CD4-positive, alpha-beta T cell treated with Interleukin-1 beta for 1 hour (primary cell): ENCODE measurements at places on chromosomes 11 and 22.

- DNase-seq = no peak
Observed at GRCh38 chr11:108875134-108875533, 210.3 kb downstream of the DDX10 start.

DNA sequence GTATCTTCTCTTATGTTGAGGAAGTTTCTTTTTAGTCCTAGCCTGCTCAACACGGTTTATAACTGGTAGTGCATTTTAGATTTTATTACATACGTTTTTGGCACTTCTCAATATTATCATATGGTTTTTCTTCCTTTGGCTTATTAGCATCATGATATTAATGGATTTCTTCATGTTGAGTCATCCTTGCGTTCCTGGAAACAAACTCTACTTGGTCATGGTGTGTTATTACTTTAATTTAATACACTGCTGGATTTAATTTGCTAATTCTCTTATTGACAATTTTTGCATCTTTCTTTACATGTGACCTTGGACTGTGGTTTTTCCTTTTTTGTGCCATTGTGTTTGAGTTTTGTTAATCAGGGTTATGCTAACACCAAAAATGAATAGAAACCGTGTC, 20.5 kb downstream of the IGF2 start:
- no peak for DNase-seq

GRCh38 chr11:126345759-126346585, 9.5 kb upstream of the ST3GAL4 start:
- DNase-seq = peak; percentile 72

DNA sequence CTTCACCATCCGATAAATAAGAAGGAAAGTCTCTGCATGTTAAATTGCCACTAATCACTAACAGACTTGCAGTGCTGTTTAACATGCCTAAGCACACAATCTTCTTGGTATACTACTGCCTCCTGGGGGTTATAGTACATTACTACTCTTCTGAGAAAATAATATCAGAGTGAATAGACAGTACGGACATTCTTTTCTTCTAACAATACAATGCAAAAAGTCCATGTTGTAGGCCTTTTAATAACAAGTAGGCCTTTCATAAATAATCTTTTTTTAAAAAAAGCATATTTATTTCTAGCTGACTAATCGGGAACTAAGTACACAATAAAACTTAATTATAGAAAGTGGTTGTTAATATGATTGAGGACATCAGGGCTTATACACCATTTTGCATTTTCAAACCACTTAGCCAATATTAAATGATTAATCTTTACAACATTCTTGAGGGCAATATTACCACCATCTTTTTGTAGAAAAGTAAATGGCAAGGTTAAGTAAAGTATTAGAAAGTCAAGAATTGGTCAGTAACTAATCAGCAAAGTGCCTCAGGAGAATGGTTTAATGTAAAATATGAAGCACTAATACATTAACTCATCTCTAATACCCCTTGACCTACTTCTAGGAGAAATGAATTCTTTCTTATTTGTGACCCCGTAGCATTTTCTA, 84.7 kb downstream of the TTC28 start:
- no peak for DNase-seq

DNA sequence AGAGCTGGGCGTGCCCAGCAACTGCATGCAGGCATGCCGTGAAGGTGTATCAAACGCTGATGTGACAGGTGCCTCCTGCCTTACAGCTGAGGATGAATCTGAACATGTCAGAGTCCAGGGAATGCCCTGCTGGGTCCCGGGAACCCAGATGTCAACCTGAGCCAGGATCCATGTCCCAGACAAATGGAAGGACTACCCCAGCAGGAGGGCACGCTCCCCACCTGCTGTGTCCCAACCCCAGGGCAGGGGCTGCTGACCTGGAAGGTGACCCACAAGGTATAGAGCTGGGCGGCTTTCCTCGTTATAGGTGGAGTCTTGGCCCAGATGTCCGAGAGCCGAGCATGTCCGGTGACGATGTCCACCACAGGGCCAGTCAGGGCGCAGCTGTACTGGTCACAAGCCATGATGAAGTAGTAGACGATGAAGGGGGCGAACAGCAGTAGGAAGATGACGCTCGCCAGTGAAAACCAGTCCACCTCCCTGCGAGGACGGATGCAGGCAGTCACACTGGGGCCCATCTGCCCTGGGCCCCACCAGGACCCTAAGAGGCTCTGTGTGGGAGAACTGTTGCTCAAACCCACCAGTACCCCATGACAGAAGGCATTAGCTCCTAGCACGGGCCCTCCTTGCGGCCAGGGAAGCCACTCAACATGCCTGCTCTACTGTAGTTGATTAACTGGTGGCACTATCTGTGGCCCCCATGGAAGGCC, 4.3 kb downstream of the DHCR7 start:
- no peak for DNase-seq

DNA sequence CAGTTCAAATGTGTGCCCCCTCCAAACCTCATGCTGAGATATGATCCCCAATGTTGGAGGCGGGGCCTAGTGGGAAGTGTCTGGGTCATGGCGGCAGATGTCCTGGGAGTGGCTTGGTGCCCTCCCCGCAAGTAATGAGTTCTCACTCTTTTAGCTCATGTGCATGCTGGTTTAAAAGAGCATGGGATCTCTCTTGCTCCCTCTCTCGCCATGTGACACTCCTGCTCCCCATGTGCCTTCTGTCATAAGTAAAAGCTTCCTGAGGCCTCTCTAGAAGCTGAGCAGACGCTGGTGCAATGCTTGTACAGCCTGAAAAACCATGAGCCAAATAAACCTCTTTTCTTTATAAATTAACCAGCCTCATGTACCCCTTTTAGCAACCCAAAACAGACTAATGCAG, 98.8 kb downstream of the SGSM3 start:
- no peak for DNase-seq

GRCh38 chr11:127035824-127036223, 35.3 kb upstream of the KIRREL3 start:
- no peak for DNase-seq

DNA sequence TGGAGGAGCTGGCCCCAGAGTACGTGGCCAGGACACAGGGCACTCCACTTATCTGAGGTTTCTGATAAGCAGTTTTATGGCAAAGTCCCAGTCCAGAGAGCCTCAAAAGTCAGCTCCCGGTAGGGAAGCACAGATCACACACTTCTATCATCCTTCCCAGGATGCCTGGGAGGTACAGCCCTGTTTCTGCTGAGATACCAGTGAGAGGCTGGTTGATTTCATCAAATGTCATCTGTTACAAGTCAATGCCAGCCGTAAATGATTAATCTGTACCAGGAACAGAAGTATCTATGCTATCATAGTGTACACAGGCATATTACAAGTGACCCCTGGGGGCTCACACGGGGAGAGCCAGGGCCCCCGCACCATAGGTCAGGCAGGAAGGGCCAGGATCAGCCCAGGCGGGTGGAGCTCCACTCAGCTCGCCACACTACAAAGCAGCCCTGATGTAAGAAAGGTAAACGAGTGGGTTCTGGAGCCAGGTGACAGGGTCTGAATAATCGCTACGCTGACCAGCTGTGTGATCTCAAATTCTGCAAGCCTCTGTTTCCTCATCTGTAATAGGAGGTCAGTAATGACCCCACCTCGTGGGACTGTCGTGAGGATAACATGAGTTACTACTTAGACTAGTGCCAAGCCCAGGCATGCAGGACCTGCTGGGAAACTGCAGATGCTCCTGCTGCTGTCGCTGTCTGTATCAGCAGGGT, 17.6 kb downstream of the PLA2G6 start:
- no peak for DNase-seq

DNA sequence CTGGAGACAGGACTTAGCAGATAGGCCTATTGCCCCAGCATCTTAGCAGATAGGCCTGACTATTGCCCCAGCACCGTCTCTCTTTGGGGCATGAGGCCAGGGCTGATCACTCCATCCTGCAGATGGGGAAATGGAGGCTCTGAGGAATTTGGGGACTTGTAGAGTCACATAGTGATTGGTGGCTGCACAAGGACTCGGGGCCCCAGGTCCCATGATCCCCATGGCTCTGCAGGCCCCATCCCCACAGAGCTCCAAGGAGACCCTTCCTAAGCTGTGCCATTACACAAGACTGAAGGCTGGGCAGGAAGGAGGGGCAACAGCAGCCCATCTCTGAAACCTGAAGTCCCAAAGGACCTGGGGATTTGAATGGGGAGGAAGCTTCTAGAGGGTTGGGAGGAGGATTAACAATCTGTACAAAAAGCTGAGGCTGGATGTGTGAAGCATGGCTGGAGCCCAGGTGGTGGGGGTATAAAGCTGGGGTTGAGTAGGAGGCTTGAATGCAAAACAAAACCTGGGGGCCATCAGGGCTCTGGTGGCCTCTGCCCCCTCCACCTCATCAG, 1.6 kb downstream of the ARAP1 start:
- no peak for DNase-seq

DNA sequence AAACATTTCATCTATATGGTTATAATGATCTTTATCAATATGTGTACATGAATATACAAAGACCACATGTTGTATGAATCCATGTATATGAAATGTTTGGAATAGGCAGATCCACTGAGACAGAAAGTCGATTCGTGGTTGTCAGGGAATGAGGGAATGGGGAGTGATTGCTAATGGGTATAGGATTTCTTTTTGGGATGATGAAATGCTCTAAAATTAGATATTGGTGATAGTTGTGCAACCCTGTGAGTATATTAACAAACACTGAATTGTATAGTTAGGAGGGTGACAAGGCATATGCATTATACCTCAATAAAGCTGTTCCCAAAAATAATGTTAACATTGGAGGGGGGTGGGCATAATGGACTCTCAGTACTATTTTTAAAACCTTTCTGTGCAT, 5.0 kb upstream of the PTPMT1 start:
- no peak for DNase-seq

- no peak for DNase-seq
Observed at GRCh38 chr11:101456812-101457211, 127.0 kb downstream of the TRPC6 start.

DNA sequence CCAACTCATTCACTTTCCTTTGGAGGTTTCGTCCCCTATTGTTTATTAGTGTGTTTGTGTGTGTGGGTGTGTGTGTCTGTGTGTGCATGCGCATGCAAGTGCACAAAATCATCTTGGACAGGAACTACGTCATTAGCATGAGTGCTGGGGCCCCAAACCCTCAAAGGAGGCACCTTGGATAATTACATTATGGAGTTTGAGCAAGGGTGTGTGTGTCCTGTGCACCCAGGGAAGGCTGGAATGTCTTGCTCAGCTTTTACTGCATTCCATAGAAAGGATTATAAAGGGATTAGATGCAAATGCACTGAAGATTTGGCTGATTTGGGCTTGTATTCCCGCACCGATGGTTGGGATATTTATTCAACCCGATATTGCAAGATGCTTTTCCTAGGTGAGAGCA, 203.4 kb upstream of the NAV2 start:
- DNase-seq = no peak

DNA sequence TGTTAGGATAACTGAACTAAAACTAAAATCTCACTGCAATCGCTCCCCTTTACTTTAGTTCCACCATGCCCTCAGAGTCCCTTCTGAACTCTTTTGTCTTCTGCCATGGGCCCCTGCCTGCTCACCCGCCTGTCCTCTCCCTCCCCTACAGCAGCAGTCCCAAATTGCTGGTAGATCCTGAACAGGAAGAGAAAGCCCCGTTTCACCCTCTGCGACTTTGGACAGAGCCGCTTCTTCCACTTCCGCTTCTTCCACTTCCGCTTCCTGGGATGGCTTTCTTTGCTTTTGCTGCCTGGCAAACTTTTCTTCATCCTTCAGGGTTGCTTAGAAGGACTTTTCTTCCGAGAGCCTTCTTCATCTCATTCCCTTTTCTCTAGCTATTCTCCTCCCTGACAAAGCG, 35.7 kb upstream of the TLCD5 start:
- no peak for DNase-seq
